CD4-positive, alpha-beta T cell treated with Interleukin-6 at 100 ng/mL for 8 hours (primary cell): ENCODE measurements at places on chromosomes 4 and X.
A peak's percentile ranks its signal among the peaks of the same experiment; 100 is the strongest.

DNA sequence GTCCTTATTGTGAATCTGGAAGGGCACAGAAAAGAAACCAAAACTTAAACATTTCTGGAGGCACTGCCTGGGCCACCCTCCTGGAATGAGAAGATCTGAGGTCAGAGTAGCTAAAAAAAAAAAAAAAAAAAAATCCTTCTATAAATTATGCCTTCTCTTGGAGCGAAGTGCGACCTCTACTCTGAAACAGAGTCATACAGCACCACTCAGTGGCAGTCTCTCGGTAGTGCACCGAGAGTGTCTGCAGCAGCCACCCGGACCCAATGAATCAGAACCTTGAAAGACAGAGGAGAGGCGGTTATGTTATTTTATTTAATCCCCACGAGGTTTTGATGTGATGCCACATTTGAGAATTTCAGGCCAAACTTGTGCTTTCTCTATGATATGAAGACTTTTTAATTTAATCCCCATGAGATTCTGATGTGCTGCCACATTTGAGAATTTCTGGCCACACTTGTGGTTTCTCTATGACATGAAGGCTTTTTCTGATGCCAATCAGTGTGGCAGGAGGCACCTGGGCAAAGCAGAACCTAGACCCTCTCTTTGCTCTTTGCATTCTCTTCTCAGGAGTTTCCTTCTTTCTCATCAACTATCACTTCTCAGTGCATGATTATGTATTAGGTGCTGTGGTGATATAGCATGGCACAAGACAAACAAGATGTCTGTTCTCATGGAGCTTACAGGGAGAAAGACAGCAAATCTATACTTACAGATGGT lies 5.6 kb upstream of the CT47C1 start:
- peak; percentile 8 for DNase-seq

DNA sequence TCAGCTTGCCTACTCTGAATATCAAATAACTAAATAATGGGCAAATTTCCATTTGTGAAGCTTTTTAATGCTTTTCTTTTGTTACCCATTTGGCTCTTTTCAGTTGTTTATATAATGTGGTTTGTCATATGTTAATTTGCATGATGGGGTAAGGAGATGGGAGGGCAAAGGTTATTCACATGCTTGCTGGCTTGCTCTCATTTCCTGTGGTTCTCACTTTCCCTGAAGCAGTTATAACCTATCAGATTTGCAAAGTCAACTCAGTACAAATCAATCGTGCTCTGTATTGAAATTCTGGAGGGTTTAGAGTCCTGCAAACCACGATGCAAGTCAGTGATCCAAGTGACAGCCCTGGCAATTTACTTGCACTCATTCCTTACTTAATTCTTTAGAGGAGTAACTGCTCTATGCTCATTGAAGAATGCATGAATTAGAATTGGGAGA lies 711.2 kb downstream of the ADGRL3 start:
- no peak for DNase-seq

DNA sequence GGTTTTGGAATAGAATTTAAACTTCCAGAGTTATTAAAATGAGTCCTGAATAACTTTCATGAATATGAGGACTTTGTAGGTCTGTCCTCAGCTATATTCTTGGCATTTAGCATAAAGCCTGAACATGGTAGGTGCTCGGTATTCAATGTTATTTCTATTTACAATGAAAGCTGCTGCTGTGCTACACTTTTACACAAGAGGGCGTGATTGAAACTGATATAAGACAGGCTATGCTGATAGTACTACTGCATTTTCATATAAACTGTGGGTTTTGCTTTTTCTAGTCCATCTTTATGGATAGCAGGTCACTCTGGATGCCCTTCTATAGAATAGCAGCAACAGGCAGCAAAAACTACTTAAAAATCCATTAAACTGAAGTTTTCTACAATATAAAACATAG lies 12.3 kb upstream of the GNPDA2 start:
- DNase-seq = no peak

GRCh38 chr4:119523399-119523798 lies 105.2 kb downstream of the PDE5A start:
- no peak for DNase-seq

DNA sequence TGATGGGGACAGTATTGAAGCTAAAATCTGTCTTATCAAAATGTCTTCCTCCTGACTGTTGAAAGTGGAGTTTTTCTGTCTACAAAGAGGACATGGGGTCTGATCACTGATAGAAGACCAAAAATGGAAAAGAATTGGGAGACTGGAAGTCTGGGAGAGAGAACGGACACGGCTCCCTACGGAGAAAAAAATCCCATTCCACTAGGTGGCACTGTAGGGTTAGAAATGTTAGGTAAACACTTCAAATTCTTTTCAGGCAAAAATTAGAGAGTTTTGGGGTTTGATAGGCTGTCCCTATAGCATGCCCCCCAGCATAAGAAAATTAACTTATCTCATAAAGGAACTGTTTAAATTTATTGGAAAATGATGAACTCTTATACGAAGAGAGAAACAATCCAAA lies 200.5 kb downstream of the FAM133A start:
- no peak for DNase-seq

DNA sequence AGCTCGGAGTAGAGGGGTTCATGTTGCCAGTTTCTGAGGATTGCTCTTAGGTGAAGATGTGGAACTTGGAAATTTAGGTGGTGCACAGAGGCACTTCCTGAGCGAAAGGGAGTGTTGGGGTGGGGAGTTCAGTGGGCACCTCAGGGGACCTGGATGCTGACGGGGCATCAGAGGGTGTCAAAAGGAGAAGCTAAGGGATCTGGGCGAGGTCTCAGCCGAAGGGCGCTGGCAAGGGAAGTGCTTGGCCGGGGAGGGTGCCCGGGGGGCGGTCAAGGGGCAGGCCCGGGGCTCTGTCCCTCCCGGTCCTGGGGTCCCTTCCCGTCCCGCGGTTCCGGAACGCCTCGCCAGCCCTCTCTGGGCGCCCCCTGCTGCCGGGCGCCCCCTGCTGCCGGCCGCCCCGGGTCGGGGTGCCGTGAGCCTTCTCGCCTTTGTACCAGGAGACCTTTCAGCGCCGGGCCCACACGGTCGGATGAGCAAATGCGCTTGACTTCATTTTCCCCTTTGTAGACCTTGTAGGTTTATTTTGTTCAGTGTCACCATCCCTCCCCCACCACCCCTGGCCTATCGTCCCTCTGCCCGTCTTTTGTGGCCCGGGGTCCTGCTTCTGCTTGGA lies 3.0 kb upstream of the PHOX2B start:
- no peak for DNase-seq

DNA sequence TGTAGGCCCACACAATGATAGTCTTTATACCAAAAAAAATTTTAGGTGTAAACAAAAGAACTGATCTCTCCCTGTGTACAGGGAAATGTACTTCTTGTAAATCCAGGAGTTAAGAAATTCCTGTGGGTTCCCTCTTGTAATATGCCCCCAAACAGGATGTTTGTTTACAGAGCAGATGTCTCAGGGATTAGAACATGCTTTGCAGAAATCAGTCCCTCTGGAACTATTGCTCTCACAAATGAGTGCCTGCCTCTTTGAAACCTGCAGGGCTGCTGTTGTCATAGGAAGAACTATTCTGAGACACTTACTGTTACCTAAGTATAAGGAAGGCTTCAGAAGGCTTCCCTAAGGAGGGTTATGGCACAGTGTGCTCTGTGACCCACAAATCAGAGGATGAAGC lies 35.6 kb downstream of the PAK3 start:
- DNase-seq = no peak

- no peak for DNase-seq
Measured at GRCh38 chrX:124231451-124231759, 101.1 kb upstream of the TEX13D start.

DNA sequence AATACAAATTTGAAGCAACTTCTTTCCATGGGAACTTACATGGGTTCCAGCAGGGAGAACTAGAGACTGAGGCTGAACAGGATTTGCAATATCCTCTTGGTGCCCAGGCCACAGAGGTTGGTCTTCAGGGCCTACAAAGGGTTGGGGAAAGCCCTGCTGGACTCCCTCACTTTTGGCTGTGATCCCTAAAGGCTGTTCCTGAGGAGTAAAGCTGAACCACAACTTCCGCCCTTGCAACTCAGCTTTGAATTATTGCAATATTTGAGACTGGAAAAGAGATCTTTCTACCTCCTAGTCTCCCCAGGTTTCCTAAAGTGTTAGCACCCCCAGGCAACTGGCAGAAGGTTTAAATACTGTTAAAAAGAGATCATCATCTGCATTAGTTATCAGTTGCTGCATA lies 26.9 kb downstream of the DCHS2 start:
- no peak for DNase-seq

GRCh38 chr4:138734746-138735145 lies 280.8 kb upstream of the NOCT start:
- DNase-seq = no peak

GRCh38 chr4:147354237-147354636 lies 126.7 kb upstream of the EDNRA start:
- DNase-seq = no peak

DNA sequence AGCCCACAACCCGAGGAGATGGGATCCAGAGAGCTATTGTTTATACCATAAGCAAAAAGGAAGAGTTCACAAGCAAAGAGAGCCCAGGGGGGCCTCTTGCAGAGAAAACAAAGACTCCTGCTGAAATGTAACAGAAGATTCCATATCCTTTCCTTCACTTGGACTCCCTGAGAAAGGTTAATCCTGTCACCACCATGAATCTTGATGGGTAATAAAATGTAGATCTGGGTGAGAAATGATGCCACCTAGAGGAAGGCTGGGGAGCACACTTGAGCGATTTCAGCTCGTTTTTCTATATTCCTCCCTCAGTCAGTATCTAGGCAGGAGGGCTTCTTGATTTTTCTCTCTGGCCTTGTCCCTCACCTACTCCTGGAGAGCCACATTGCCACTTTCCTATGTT lies 10.2 kb upstream of the KCNE5 start:
- DNase-seq = no peak

GRCh38 chr4:71266090-71266794 lies 72.6 kb upstream of the SLC4A4 start:
- no peak for DNase-seq

DNA sequence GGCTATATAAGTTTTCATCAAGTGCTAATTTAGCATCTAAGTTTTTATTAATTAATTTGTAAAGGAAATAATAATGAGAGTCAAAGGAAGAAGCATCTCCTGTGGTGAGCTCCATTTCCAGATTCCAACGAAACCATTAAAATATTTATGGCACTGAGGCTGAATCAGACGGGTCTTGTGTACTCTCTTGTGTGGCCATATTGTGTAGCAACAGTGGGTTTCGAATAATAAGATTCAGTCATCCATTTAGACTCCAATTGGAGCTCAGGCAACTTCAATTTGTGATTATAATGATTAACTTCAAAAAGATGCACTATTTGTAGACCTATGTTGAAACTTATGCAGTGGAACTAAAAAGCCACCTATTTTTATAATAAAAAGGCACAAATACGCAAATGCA lies 82.4 kb downstream of the SNCA start:
- no peak for DNase-seq

DNA sequence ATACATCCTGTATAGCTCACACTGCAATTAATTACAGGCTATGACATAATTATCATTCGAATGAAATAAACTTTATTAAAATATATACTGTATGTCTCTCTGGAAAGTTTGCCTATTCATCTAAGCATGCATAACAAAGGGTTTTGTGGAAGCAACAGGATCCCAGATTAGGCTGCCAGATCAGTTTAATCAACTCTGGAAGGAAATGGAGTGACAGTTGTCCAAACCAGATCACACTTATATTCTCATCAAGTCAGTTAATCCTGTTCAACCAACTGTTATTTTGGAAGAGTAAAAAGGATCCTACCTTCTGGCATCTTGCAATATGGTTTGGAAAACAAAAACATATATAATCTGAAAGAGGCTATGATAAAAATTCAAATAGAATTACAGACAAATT lies 312.2 kb downstream of the FAT4 start:
- DNase-seq = no peak

GRCh38 chr4:125639182-125639621 lies 324.4 kb downstream of the FAT4 start:
- no peak for DNase-seq

DNA sequence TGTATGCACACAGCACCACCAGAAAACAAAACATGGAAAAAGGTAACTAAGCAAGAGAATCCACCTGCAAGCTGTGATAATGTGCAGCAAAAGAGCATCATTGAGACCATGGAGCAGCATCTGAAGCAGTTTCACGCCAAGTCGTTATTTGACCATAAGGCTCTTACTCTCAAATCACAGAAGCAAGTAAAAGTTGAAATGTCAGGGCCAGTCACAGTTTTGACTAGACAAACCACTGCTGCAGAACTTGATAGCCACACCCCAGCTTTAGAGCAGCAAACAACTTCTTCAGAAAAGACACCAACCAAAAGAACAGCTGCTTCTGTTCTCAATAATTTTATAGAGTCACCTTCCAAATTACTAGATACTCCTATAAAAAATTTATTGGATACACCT lies 90.2 kb downstream of the TET2 start:
- no peak for DNase-seq

- no peak for DNase-seq
Measured at GRCh38 chr4:42391355-42391664, 6.0 kb upstream of the SHISA3 start.

GRCh38 chr4:2393353-2394270 lies 24.8 kb downstream of the ZFYVE28 start:
- no peak for DNase-seq

DNA sequence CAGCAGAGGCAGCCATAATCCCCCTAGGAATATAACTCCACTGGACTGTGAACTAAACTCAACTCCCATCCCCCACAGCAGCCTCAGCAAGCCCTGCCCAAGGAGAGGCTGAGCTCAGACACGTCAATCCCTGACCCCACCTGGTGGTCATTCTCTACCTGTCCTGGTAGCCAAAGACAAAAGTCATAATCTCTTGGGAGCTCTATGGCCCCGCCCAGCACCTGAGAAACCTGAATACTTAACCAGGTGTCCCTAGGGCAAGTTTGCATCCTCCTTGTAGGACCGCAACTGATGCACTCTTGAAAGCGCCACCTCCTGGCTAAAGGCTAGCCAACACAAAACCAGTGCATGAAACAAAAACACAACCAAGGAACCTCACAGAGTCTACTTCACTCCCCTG lies 18.4 kb downstream of the CT47B1 start:
- DNase-seq = no peak

GRCh38 chrX:125627676-125628075 lies 308.0 kb downstream of the TEX13C start:
- no peak for DNase-seq

DNA sequence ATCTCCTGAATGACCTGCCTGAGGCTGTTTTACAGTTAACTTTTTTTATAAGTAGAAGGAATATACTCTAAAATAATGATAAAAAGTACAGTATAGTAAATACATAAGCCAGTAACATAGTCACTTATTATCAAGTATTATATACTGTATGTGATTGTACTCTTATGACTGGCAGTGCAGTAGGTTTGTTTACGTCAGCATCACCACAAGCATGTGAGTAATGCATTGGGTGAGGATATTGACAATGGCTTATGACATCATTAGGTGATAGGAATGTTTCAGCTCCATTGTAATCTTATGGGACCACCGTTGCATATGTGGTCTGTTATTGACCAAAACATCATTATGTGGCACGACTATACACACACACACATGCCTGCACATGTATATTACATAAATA lies 20.5 kb downstream of the NUDT9 start:
- no peak for DNase-seq
